ENCODE measurements at places on chromosomes 16 and 17. TPM values are rescaled to one million over a fixed set of nuclear protein-coding genes. Genes with fewer than 3 reads are reported as not detected.

DNA sequence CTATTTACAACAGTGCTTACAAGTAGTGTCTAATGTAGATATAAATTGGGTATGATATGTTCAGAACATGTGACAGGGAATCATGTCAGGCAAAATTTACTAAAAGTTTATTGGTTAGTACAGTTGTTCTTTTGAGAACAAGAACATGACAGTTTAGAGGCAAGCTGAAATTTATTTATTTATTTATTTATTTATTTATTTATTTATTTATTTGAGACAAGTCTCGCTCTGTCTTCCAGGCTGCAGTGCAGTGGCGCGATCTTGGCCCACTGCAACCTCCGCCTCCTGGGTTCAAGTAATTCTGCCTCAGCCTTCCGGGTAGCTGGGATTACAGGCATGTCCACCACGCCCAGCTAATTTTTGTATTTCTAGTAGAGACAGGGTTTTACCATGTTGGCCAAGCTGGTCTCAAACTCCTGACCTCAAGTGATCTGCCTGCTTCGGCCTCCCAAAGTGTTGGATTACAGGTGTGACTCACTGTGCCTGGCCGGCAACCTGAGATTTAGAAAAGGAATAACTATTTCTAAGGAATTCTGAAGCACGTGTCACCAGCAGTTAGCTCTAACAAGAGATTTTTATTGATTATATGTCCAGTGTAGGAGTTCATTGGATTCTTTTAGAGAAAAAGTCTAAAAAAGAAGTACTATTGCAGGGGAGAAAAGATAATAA is 24.9 kb downstream of the MRTFB start:
- peaks cover 13% of the 10 kb centered on the region for H3K36me3 ChIP-seq
- peak overlapping the region; percentile 88 for H3K27ac ChIP-seq
- peak overlapping the region; percentile 5 for H3K4me3 ChIP-seq
- no peaks in the 10 kb centered on the region for H3K27me3 ChIP-seq
- H3K4me1 ChIP-seq: peaks cover 60% of the 10 kb centered on the region
- no peak for DNase-seq

DNA sequence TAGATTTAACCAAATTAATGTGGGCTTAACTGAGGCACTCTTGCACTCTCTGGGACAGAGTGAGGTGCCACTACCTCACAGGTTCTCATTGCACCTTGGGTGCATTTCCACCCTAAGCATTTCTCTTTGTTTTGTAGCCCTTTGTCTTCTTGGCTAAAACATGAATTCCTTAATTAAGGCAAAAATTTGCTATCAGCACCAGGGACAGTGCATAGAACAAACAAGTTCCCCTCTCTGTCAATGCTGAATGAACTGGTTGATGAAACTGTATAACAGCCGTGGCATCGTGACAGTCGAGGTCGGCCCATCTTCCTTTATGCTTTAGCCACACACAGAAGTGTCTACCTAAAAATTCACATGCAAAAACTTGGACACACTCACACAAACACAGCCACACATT is 74.8 kb downstream of the HS3ST2 start:
- no peak for DNase-seq
- H3K27ac ChIP-seq: no peak overlapping the region

DNA sequence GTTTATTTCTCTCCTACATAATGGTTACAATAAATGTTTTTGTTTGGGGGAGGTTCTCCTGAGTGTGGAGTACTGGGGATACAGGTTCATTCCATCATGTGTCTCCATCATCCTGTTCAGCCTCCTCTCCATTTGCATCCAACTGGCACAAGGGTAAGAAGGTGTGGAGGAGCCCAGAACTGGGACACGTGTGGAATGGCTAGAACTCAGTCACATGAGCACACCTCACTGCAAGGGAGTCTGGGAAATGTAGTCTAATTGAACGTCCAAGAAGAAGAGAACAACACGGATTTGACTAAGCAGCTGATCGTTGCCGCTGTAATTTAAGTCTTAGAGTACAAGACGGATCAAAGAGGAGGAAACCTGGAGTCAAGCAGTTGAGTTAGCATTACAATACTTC is 6.1 kb downstream of the OR1A1 start:
- H3K27ac ChIP-seq: no peak overlapping the region
- H3K27me3 ChIP-seq: no peaks in the 10 kb centered on the region
- H3K36me3 ChIP-seq: peaks cover 1% of the 10 kb centered on the region
- no peak for DNase-seq
- H3K4me3 ChIP-seq: no peak overlapping the region
- H3K4me1 ChIP-seq: no peaks in the 10 kb centered on the region

DNA sequence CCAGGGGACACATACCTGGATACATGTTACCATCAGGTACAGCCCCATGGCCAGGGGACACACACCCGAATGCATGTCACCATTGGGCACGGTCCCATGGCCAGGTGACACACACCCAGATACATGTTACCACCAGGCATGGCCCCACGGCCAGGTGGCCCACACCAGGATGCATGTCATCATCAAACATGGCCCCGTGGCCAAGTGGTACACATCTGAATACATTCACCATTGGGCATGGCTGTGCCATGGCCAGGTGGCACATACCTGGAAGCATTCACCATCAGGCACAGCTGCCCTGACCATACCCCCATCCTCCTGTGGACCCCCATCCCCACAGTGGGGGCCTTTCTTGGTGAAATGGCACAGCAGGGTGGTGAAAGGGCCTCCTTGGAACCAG is 97.6 kb downstream of the RBFOX3 start:
- DNase-seq: no peak
- H3K4me3 ChIP-seq: no peak overlapping the region
- no peak overlapping the region for H3K27ac ChIP-seq

DNA sequence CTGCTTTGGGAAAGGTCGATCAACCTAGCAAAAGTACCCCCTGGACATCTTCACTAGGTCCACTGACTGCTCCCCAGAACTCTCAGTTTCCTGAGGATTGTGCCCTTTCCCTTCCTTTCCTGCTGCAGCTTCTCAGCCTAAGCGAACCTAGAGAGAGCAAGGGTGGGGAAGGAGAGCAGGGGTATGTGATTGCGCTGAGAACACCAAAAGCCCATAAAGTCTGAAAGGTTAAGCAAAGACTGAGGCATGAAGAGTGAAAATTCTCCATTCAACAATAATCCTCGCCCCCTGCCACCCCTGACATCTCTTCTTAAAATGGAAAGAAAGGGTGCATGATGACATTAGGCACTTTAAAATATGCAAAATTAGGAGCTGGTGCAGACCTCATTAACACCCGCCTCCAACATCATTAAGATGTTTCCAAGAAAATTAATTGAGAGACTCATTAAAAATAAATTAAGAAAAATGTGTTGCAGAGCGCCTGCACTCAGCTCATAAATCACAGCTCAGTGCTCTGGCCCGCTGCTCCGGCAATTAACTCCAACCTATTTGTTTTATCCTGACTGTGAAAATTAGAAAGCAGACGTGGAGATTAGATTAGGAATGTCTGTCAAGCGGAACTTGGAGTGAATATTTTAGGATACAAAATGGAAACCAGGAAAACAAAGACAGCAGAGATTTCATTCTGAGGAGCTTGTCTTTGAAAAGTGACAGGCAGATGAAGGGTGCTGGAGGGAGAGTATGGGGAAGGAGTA is 49.1 kb upstream of the PMFBP1 start:
- no peak overlapping the region for H3K4me3 ChIP-seq
- H3K27ac ChIP-seq: peak overlapping the region; percentile 29
- peaks cover 17% of the 10 kb centered on the region for H3K27me3 ChIP-seq
- H3K36me3 ChIP-seq: no peaks in the 10 kb centered on the region
- no peak for DNase-seq
- peaks cover 16% of the 10 kb centered on the region for H3K4me1 ChIP-seq

Gene TANGO6
- total RNA-seq: 14.8 TPM

Gene DNAAF1
- 1.4 TPM for total RNA-seq

Gene HCRT
- not detected for total RNA-seq

DNA sequence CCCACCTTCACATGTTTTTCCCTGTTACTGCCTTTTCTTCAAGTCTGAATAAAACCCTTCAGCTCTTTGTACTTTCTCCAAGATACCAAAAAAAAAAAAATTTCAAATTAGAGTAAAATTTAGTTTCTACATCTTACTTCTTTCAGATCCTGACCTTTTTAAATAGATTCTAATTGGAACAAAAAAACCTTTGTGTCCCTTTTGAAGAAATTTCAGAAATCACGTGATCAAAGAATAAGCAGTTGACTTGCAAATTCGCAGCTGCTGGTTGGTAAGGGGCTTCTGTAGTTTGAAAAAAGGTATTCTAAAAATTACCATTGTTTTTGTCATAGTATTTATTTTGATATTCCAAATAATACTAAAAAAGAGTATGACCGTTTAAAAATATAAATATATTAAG is 71.7 kb downstream of the CDC27 start:
- H3K27ac ChIP-seq: no peak overlapping the region
- H3K4me3 ChIP-seq: no peak overlapping the region
- peaks cover 15% of the 10 kb centered on the region for H3K36me3 ChIP-seq
- no peaks in the 10 kb centered on the region for H3K4me1 ChIP-seq

Gene TBC1D26
- total RNA-seq: 2.9 TPM

DNA sequence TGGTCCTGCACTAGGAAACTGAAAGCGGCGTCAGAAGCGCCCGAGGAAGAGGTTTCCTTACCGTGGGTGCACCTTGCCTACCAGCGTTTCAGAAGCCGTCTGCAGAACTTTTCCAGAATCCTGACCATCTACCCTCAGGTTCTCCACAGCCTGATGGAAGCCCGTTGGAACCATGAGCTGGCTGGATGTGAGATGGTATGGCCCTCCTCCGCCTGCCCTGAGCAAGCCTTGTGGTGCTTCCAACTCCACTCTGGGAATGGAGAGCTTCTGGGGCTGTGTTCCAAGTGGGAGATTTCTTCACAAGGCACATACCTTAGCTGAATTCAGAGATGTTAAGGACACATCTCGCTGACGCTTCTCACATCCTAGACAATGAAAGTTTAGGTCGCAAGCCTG is 51.8 kb upstream of the ENDOV start:
- no peak for DNase-seq
- no peak overlapping the region for H3K27ac ChIP-seq
- no peaks in the 10 kb centered on the region for H3K4me1 ChIP-seq
- no peak overlapping the region for H3K4me3 ChIP-seq
- H3K36me3 ChIP-seq: peaks cover 29% of the 10 kb centered on the region

GRCh38 chr17:9905902-9906301 is 831 bp upstream of the RCVRN start:
- peaks cover 4% of the 10 kb centered on the region for H3K27me3 ChIP-seq
- no peak overlapping the region for H3K27ac ChIP-seq
- no peak overlapping the region for H3K4me3 ChIP-seq
- H3K36me3 ChIP-seq: no peaks in the 10 kb centered on the region
- peak; percentile 27 for DNase-seq

DNA sequence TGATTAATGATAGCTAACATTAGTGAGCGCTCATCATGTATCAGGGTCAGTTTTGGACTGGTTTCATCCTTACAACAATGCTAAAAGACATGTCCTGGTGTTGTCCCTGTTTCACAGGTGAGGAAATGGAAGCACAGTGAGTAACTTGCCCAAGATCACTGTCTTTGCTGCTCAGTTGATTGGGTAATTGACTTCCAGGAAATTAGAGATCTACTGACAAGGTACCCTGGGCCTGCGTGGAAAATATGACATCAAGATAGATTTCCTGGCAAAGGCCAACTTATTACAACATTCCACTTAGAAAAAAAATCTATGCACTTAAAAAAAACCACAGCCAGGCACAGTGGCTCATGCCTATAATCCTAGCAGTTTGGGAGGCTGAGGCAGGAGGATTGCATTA is 96.3 kb downstream of the CYLD start:
- no peak overlapping the region for H3K4me3 ChIP-seq
- DNase-seq: no peak
- H3K27me3 ChIP-seq: peaks cover 50% of the 10 kb centered on the region
- peaks cover under 1% of the 10 kb centered on the region for H3K36me3 ChIP-seq
- H3K4me1 ChIP-seq: peaks cover 6% of the 10 kb centered on the region

DNA sequence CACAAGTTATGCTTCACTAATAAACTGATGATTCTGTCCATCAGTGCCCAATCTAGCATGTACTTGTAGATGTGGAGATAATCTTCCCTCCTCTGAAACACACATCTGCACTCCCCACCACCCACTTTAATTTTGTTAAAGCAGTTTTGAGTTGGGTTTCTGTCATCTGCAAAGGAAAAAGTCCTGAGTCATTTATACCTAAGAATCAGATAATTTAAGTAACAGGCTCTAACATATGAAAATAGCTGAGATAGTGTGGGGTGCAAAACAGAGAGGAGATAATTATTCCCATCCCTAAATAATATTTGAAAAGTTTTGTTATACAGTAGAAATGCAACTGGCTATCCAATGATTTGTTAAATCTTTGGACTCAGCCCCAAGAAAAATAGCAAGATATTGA is 67.7 kb upstream of the ALOX12 start:
- H3K4me1 ChIP-seq: no peaks in the 10 kb centered on the region
- H3K36me3 ChIP-seq: peaks cover 9% of the 10 kb centered on the region
- no peak overlapping the region for H3K27ac ChIP-seq
- peaks cover 15% of the 10 kb centered on the region for H3K27me3 ChIP-seq
- DNase-seq: no peak

DNA sequence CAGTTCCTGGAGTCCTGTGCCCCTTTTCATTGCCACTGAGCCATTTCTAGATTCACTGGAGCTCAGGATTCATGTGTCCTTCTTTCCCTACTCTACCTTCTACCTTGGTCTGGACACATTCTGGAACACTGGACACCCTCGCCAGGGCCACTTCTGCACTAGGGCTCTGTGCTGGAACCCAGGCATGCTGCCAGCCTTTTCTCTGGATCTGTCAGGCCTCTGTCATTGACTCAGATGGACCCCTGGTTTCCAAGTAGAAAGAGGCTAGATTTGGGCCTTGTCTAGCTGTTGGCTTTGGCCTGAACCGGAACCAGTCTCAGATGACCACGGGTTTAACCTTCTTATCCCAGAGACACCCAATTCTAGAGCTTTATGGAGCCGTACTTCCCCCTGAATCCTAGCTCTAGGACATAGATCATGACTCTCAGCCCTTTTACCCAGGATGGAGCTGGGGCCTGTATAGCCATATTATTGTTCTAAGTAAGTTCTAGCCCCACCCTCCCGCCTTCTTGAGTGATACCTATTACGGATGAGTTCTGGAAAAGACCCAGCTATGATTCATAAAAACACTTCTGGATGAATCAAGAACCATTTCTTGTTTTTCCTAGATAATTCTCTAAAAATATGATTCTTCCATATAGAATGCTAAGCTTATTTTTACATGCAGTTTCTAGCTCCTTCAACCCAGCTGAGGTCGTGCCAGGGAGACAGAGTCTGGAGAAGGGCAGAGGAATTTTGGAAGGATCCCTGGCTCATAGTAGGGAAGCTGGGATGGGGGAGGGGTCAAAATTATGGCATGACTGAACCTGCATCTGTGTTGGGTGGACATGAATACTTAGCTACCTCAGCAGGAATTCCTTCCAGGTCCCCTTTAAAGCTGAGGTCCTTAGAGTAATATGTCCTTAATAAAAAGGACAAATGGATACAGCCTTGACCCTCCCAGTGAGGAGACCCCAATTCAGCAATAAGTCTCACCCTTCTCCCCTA is 1.1 kb upstream of the CHRNB1 start:
- H3K27ac ChIP-seq: no peak overlapping the region
- no peak overlapping the region for H3K4me3 ChIP-seq
- no peak for DNase-seq
- peaks cover 48% of the 10 kb centered on the region for H3K27me3 ChIP-seq

Gene C16orf87
- 17.2 TPM for total RNA-seq

All from progenitor cell of endocrine pancreas (in vitro differentiated cells).